ENCODE measurements at places on chromosomes 3 and 15.

GRCh38 chr3:74055061-74055460 is 430.3 kb upstream of the PDZRN3 start:
- DNase-seq, result no peak

DNA sequence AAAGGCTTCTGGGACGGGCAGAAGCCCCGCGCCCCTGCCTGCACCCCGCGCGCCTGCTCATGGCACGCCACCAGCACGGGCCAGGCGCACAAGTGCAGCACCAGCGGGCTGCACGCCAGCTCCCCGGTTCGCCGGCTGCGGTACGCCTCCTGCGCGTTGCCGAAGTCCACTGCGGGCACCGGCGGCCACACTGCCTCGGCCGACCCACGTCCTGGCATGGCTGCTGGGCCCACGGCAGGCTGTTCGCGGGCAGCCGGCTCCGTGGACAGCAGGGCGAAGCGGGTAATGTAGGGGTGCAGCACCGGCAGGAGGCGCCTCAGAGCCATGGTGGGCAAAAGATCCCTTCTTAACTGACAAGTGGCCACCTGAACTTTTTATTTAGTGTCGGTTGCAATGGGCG is 34.8 kb downstream of the MCCC1 start:
- DNase-seq, result no peak

GRCh38 chr3:34155108-34155507 is 356.7 kb downstream of the PDCD6IP start:
- DNase-seq, result no peak

GRCh38 chr3:98199020-98199419 is 32.5 kb downstream of the OR5H15 start:
- DNase-seq, result no peak

- DNase-seq, result no peak
Measured at GRCh38 chr3:171230865-171231264, 204.3 kb upstream of the SLC2A2 start.

DNA sequence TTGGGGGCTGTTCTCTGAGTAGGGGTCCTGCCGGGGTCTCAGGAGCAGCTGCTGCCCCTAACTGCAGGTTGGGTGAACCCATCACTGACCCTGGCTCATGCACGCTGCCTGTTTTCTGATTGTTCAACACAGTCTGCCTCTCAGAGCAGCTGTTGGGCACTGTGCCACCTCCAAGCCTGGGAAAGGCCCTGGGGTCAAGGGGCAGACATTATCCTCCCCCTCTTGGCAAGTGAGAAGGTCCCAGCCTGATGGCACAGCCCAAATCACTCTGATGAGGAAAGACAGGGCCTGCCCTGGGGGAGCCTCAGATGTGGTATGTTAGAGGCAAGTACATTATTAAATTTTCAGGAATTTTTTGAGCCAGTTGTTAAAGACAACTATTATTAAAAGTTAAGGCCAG is 14.1 kb upstream of the GNAT1 start:
- no peak for DNase-seq

- no peak for DNase-seq
Measured at GRCh38 chr3:115961380-115961779, 338.1 kb downstream of the GAP43 start.

- no peak for DNase-seq
Measured at GRCh38 chr3:129625072-129625874, 18.8 kb upstream of the PLXND1 start.

- no peak for DNase-seq
Measured at GRCh38 chr3:45546126-45546620, 48.4 kb upstream of the LIMD1 start.

DNA sequence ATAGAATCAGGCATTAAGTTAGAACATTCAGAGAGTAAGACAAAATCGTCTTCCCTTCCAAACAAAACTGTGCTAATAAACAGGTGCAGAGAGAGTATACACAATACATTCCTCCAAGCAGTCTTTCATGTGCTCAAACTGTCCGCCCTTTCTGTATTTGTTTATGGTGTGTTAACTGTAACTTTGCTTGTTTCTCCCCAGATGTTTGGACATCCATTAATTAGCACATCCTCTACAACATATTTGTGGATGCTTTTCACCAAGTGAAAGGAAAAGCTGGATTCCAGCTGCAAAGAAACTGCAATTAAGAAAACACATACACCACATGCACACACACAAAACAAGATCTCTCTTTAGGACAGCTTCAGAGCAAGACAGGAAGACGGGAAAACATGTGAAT is 912.6 kb downstream of the NTRK3 start:
- DNase-seq, result no peak

- no peak for DNase-seq
Measured at GRCh38 chr15:101448336-101448735, 41.2 kb downstream of the PCSK6 start.

GRCh38 chr3:21446027-21446426 is 305.0 kb downstream of the ZNF385D start:
- no peak for DNase-seq

DNA sequence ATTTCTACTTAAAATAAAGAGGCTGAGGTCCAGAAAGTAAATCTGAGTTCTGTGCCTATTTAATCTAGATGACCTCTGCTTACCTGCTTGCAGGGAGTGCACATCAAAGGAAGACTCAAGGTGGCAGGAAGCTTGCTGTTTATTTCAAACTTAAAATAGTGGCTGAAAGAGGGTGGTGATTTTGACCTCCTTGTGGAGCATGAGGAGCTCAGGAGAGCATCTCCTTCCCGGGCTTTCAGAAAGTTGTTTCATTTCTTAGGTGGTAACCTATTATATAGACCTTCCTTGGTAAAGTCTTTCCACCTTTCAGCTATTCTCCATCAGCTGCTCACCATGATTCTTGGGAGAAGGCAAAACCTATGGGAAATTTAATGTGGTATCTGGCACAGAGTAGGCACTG is 494 bp downstream of the GCSAM start:
- peak; percentile 64 for DNase-seq

- peak; percentile 34 for DNase-seq
Measured at GRCh38 chr15:42371096-42371495, 11.8 kb downstream of the CAPN3 start.

DNA sequence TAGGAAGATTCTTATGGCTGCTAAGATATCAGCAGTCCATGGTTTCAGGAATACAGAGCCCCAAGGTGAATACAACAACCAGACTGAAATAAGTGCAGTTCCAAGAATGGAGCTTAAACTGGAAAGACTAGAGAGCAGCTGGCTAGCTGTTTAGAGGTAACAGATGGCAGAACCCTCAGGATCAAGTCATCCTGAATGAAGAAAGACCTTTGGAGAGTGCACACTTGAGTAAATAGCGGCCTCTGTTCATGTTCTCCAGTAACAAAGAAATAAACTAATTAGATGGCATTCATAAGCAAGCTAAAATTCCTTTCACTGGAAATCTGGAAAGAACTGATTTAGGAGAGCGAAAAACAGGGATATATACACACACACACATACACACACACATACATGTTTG is 968.4 kb downstream of the FHIT start:
- DNase-seq, result no peak

GRCh38 chr15:61921093-61921492 is 139.2 kb downstream of the VPS13C start:
- no peak for DNase-seq

- no peak for DNase-seq
Measured at GRCh38 chr15:80911821-80912220, 77.8 kb downstream of the MESD start.

DNA sequence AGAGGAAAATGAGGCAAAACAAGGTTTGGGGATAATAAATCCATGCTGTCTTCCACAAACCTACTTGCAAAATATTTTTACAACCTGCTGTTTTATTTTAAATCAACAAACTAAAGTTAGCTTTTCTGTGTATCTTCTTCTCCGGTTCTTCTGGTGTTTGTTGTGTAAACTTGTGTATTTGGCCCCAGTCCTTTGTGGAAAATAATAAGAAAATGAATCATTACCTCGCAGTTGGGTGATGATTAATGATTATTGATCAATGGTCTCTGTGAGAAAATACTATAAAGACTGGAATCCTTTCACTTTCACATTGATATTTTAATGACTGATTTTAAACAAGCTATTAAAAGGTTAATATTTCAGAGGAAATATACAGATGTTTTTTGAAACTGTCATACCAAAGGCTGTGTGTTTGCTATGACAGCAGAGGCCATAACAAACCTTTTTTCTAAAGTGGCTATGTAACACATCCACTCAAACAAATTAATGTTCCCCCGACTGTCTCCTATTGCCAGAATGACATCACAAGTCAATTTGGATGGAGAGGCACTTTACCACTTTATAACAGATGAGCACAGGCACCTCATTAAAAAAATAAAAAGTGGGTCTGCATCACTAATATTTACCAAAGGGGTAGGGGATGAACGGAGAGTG is 152.5 kb downstream of the MEX3B start:
- no peak for DNase-seq

- no peak for DNase-seq
Measured at GRCh38 chr3:157110761-157111278, 49.1 kb downstream of the CCNL1 start.

DNA sequence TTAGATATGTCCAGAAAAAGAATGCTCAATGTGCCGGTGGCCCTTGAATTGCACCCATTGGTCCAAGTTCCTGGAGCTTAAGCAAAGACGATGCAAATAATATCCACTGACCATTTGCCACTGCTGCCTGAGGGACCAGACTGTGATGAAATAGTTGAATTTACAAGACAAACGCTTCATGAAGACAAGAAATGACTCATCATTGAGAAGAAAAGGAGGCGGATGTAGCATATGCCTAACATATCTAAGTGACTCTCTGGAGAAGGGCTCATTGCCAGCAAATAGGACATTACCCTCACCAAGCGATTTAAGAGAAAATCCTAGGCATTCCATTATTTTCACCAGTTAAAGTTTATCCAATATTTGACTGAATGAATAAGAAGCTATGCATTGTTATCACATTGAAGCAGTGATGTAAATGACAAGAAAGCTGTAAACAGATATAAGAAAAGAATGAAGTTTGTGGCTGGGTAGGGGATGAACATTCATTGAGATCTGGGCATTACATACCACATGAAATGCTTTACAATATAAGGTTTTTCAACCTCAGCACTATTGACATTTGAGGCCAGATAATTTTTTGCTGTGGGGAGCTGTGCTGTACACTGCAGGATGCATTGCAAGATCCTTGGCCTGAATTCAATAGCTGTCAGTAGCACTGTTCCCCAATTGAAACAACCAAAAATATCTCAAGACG is 48.9 kb upstream of the CPNE4 start:
- DNase-seq, result no peak

GRCh38 chr3:94887065-94887464 is 824.2 kb downstream of the NSUN3 start:
- DNase-seq, result no peak

DNA sequence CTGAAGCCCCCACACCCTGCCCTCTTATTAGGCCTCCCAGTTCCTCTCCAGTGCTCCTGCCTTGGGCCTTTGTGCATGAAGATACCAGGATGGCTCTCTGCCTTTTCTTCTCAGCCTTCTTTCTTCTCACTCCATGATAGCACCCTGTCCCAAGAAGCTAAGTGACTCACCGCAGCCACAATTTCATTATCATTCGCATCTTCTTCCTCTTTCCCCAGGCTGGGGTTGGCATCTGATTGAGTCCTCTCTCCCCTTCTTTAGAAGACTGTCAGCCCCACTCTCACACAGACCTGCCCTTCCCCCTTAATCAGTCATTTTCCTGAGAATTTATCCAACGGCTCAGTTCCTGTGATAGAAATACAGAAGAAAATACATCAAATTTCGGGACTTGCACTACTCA is 102.0 kb downstream of the STAC start:
- no peak for DNase-seq

Data from OCI-LY7 (cell line).